ENCODE measurements at places on chromosomes 6 and 20.
A peak's percentile ranks its signal among the peaks of the same experiment; 100 is the strongest.

GRCh38 chr6:105178110-105178509 is 1.7 kb downstream of the POPDC3 start:
- peak; percentile 74 for DNase-seq

DNA sequence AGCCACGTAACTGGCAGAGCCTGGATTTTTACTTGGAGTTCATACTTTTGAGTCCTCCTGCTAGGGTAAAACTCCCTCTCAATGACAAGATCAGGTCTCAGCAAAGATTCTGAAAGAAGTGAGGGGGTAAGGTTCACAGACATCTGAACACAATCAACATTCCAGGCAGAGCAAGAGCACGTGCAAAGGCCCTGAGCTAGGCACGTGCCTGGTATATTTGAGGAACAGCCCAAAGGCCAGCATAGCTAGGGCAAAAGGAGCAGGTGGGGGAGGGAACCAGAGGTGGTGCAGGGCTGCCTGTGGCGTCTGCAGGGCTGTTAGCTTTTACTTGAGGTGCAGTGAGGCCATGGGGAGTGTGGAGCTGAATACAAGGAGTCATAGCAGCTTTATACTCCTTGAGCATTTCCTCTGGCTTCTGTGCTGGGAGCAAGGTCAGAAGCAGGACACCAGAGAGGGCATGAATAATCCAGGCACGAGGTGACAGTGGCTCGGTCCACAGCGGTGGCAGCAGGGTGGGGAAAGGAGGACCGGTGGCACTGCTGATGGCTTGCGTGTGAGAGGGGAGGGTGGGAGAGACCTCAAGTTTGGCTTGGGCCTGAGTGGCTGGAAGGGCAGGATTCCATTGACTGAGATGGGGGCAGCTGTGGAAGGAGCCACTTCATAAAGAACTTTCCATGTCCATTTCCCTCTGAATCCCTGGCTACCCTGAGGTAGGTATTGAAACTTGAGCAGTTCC is 57.0 kb downstream of the DLGAP4 start:
- DNase-seq, result no peak

GRCh38 chr6:7502743-7503142 is 38.7 kb upstream of the DSP start:
- DNase-seq, result no peak

- DNase-seq, result peak; percentile 46
These were observed 112.5 kb downstream of the JPH2 start for GRCh38 chr20:44074252-44075151.

DNA sequence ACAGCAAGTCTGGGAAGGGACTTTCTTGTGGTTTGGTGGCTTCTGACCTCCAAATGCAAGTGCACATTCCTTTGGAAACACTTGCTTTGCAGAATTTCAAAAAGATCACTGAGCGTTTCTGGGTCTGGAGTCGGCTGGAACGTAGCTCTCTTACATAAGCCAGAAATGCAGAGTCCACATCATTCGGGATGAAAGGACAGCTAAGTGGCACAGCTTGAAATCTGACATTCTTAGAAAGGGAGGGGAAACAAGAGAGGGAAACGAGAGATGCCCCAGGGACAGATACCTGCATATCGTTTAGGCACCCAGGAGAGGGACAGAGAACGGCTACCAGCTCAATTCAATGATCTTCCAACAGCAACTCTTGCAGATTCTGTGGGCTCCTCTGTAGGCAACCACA is 118.7 kb downstream of the NFATC2 start:
- DNase-seq, result peak; percentile 19

DNA sequence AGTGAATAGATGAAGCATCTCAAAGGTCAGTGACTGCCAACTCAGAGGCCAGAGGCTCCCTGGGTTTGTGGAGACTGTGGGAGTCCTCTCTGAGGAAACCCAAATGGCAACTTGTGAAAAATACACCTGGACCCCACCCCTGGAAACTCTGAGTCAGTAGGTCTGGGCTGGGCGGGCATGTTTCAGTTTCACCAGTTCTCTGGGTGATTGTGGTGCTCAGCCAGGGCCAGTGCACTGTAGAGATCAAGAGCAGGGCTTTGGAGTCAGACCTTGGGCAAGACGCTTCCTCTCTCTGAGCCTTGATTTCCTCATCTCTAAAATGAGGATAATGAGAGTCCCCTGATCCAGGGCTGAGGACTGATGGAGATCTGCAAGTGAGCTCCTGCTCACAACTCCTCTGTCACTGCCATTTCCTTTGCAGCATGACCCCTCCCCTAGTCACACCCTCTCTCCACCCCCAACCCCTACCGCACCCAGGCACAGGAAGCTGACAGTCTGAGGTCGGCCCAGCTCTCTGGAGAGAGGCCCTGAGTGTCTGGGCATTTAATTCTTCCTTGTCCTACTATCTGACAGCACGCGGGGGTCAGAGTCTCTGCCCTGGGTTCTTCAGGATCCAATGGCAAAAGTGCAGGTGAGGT is 5.1 kb downstream of the DEF6 start:
- DNase-seq, result no peak

DNA sequence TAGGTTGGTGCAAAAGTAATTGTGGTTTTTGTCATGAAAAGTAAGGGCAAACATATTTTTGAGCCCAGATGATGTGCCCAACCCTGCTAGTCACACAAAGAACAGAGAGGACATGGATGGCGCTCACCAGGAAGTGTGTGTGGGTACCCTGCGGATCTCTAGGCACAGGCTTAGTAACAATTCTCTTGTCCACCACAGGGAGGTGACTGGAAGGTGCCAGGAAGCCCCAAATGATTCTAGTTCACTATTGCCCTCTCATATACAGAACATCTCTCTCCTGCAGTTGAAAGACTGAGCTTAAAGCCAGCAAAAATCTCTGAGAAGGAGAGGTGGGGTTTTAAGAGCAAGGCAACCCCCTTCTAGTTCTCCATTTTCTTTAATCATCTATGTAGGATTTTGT is 272.1 kb upstream of the TAB2 start:
- DNase-seq, result no peak

DNA sequence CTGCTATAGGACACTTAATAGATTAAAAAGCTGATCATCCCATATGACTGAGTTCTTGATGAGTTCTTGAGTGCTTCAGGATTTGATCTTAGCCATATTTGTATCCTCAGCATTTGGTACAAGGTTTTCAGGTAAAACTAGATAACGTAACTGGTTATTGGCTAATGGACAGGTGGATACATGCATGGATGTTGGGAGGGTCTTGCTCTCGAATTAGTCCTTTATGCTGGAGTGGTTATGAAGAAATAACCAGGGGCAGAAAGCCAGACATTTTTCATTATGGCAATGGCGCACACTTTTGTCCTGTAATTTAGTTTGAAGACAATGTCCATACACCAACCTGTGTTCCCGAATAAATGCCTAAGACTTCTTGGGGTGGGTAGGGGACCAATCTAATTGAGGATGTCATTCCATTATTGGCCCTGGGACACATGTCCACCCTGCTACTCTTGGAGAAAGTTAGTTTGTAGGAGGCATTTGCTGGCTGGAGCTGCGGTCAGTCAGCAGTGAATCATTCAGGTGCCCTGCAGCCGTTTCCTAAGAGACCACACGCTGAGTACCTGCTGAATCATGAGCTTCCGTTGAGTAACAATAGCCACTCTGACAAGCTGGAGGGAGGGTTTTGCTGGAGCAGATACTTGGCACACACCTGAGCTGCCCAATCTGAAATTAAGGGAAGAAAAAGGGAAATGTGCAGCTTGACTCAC is 194.4 kb downstream of the FOXA2 start:
- no peak for DNase-seq

GRCh38 chr6:48184648-48185047 is 73.7 kb upstream of the PTCHD4 start:
- no peak for DNase-seq

Data from AG08396 (cell line).